Activated CD4-positive, alpha-beta T cell treated with anti-CD3 and anti-CD28 coated beads, Interleukin-2, Interleukin-6, amounts not matched to agents 100 ng/mL and 50 ng/mL, durations not matched to agents 16 hours and 8 hours (primary cell): ENCODE measurements at places on chromosomes 3 and 15.

DNA sequence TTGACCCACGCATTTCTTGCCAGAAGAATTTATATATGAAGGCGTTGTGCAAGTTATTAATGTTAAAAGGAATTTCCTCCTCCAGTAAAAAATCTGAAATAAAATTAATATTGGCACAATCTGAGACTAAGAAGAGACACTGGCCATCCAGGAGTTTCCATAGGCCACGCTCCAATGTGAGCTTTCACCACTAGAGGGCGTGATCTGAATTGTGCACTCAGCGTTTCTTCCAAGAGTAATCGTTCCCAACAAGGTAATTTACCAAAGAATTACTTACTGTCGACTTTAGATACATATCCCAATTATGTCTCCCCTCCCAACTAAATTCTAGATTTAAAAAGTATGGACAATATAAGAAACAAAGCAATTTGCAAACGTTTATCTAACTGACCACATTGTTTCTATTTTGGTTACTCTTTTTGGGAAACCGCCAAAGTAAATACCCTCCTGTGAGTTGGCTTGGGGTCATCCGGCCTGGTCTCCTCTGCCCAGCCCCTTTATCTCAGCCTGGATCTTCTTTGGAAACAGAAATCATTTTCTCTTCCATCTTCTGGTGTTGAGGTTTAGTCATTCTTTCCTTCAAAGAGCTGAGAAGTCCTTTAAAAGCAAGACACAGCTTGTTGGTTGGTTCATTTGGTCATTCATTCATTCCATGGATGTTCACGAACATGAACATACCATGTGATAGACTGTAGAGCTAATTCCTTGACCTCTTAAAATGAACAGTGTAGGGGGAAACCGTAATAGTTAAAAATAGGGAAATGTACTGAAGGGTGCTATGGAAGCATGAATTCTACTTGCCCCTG is 26.2 kb downstream of the POLR2M start:
- DNase-seq = peak; percentile 60

DNA sequence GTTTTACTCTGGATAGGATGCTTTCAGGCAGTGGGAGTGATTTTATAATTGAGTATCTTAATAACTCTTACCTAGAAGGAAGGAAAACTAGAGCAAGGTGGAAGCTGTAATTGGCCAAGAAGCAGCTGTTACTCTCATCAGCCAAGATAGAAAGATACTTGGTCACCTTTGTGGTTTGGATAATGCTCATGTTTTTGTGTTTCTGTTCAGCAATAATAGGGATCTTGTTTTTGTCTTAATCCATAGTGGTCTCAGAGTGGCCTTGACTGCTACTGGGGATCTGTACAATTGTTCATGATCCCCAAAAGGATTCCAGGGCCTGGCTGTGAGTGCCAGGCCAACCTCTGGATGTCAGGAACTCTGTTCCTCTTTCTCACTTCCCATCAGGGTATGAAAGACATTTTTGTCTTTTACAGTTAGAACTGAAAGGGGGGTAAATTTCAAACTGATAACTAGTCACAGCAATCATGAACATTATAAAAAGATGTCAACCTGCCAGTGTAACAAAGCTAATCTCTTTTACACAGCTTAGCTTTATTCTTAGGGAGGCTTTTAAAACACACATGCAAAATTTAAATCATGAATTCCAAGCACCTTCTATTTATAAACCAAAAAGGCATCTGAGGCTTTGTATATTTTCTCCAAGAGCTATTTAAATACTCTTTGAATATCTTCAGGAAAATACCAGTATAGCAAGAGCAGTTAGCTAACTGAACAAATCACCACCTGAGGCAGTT is 6.0 kb downstream of the UBL7 start:
- no peak for DNase-seq

DNA sequence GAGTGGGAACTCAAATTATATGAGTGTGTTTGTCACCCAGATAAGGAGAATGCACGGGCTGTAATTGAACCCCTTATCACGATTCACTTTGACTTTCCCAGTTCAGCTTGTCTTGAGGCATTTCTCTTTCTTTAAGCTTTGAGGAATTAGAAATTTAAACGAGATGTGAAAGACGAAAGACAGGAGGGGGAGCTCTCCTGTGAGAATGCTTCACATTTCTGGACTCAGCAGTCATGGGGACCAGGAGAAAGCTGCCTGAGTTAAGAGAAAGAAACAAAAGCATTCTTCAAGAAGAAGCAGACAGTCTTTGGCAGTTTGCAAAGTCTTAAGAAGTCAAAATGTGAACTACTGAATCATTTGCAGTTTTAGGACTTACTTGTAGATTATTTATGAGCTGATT is 205.6 kb downstream of the NECTIN3 start:
- no peak for DNase-seq

GRCh38 chr3:72317491-72317890 is 530.8 kb downstream of the SHQ1 start:
- no peak for DNase-seq

GRCh38 chr15:61398310-61398709 is 169.2 kb upstream of the RORA start:
- DNase-seq = no peak

GRCh38 chr15:90178468-90179435 is 22.4 kb upstream of the SEMA4B start:
- DNase-seq = no peak

GRCh38 chr15:35194296-35194695 is 109.2 kb upstream of the NANOGP8 start:
- no peak for DNase-seq

DNA sequence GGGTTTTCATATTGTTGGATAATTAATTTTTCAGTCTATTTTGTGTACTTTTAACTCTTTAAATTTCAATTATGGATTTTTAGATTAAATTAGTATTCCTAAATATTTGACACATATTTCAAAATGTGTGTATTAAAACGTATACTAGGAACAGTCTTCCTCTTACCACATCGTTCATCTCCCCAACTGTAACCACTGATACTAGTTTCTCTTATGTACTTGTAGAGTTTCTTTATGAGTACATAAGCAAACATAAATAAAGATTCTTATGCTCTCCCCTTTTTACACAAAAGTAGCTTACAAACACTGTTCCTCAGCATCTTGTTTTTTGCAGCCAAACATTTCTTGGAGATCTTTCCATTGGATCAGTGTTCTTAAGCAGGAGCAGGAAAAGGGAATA is 45.9 kb downstream of the CMSS1 start:
- no peak for DNase-seq

DNA sequence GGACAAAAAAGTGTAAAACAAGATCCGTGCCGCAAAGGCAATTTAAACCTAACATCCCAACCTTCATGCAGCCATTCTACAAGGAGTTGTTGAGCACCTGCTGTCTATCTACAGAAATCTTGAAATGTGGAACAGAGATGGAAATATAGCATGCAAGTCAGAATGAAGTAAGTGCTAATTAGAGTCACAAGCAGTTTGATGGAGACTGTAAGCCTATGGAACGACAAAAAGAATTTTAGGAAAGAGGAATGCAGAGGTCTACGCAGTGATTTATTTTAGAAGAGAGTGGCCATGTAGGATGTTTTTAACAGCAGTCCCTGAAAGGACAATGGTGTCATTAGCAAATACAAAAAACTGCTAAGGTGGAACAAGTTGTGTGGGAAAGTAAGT is 851 bp upstream of the DCBLD2 start:
- no peak for DNase-seq

- no peak for DNase-seq
These were observed 340.5 kb upstream of the NECTIN3 start for GRCh38 chr3:110731148-110731547.

- DNase-seq = no peak
These were observed 67.2 kb downstream of the SQOR start for GRCh38 chr15:45702041-45702440.
